CD8-positive, alpha-beta memory T cell (primary cell): ENCODE measurements at places on chromosomes 6 and 20.

DNA sequence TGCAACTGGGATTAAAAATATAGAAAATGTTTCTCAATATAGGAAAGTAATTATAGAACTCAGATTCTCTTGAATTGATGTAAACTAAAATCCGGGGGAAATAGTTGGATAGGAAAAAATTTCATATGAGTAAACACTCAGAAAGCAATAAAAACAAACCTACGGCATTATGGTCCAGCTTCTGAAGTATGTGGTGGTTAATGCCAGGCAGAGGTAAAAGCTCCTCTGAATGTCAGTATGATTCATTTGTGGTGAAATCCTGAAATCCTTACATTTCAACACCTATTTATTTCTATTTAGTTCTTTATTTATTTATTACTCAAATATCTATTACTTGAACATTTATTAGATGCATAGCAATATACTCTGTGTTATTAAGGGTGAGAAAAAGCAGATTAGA lies 145.1 kb downstream of the RIMS1 start:
- no peak for DNase-seq

DNA sequence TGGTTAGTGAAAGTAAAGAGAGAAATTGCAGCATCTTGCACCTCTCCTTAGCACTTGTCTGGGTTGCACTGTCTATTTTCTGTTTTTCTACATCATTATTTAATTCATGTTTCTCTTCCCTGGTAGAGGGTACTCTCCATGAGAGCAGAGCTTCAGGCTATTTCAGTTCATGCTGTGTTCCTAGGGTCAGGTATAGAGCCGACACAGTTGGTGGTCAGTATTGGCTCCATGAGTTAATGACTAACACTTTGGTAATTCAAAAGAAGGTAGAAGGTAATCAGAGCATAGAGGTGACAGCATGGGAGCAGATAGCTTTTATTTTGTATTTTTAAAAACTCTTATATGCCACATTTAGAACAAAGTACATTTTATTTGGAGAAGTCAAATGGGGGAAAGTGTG lies 42.7 kb downstream of the RIMS1 start:
- DNase-seq = no peak

- no peak for DNase-seq
These were observed 18.0 kb downstream of the FOXO3 start for GRCh38 chr6:108578595-108579327.

GRCh38 chr20:63008541-63009044 lies 1.8 kb upstream of the BHLHE23 start:
- DNase-seq = no peak

DNA sequence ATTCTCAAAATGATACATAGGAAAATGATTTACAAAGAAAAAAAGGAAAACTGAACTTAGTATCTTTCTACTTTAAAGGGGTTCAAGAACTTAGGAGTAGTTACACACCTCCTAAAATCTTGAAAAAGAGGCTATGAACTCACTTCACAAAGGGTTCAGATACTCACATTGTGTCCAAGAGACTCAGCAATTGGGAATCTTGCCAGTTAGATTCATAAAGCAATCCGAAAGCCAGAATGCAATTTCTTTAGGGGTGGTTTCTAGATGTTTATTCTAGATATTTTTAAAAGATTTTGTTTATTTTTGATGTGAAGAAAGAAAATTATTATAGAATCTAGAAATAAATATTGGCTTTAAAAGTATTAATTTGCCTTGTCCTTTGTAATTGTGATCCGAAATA lies 1.7 kb upstream of the MYB start:
- no peak for DNase-seq

DNA sequence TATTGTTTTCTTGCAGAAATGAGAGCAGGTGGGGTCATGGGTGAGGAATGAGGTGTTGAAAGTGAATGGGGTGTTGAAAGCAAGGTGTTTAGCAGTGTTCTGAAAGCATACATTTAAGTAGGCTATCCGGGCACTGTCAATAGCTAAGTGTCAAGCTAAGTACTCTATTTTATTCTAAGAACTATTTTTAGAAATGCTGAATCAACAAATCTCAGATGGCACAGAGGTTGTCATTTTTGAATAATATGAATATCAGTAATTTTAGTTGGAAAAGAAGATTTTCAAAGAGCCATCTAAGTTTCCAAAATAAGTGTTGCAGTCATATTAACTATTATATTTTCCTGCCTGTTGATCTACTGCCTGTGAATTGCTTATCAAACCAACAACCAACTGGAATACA lies 21.7 kb upstream of the SLC17A3 start:
- no peak for DNase-seq

GRCh38 chr6:24827162-24827561 lies 28.4 kb upstream of the ARMH2 start:
- no peak for DNase-seq

DNA sequence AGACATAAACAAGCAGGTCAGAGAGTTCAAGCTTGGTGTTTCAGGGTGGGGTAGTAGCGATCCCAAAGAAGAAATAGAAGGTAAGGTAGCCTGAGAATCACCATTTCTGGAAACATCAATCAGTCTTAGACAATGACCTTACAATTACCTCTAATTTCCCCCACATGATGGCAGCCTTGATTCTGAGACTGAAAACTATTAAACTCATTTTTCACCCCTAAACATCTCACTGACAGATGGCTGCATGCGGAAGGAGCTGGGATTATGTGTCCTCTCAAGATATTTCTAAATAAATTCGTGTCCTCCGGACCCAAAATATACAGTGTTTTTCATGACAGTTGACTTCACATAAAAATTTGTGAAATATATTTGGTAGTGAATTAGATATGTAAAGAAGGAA lies 61.0 kb downstream of the KIF6 start:
- DNase-seq = no peak

DNA sequence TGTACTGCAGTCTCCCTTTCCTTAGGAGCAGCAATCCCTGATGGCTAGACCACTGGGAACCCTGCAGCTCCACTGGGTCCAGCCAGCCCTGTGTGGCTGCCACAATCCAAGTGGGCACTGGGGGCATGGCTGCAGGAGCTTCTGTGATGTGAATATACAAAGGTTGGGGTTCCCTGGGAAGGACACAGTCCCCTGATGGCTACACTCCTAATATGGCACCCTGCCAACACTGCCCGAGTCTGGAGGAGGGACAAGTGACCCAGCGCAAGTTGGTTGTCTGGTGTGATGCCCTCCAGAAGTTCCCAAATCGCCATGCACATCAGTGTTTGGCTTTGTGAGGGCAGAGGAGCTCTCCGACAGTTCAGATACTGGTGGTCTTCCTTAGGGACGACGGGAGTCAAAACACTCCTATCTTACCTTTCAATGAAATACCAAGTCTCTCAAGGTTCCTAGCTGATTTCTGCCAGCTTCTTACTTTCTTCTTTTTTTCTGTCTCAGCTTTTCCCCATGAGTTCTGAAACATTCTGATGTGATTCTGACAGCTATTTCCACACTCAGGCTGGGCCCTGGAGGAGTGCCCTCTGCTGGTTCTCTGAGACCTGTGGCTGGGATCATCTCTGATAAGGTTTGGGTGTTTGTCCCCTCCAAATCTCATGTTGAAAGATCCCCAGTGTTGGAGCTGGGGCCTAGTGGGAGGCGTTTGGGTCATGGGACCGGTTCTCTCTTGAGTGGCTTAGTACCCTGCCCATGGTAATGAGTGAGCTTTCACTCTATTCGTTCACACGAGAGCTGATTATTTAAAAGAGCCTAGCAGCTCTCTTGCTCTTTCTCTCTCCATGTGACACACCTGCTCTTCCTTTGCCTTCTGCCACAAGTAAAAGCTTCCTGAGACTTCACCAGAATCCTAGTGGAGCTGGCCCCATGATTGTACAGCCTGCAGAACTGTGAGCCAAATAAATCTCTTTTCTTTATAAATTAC lies 15.5 kb upstream of the ZFP57 start:
- DNase-seq = no peak

DNA sequence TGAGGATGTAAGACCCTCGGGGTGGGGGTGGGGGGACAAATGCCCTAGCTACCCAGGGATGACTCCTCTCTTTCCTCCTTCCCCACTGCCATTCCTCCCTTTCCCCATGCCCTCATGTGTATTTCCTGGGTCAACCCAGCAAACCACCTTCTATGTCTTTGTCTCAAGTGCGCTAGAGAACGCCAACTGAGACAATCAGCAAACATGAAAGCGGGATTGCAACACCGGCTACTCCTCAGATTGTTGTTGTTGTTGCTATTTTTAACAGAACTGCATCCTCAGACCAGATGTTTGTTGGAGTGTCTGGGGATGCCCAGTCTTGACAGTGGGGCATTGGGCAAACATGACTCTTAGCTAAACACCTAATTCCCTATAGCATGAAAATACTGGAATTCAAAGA lies 39.3 kb upstream of the HIVEP1 start:
- DNase-seq = no peak
